ENCODE measurements at places on chromosomes 2 and 18. TPM values are rescaled to one million over a fixed set of nuclear protein-coding genes. Genes with fewer than 3 reads are reported as not detected.

DNA sequence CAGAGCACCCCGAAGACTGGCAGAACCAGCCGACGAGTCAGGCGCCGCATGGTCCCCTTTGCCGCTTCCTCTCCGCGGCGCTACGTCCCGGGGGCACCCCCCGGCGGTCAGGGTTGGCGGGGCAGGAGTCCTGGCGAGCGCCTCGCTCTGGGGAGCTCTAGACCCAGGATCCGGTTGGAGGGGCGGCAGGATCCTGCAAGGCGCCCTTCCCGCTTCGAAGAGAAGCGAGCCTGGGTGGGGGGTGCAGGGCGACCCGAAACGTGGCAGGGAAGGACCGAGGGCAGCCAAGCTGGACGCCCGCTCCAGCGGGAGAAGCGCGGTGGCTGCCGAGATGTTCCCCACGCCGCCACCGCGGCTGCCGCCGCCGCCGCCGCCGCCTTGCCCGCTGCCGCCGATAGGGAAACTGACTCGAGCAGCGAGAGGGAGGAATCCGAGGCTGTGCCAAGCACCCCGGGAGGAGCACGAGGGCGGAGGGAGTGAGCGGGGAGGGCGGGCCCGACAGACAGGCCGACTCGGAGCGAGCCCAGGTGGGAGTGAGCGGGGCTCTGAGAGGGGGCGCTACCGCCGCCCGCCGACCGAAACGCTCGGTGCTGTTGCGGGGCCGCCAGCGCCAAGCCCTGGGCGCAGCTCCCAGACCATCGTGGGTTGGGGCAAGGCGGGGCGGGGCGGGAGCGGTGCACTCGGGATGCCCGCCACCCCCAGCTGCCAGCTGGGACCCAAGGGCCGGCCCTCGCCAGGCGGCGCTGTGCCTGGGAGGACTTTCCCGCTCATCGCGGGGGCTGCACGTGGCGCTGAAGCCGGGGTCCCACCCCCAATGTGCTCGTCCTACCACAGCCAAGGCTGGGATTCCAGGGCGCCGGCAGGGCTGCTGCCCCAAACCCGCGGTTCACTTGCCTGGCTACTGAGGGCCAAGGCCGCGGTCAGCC, at the start of gene GALNT14:
GALNT14 (minus strand) TSS at position 404 of the 926 bp plus-strand sequence; CDS start at position 50, 354 bp downstream.
- H3K27me3 ChIP-seq = no peaks in the 10 kb centered on the region
- H3K27ac ChIP-seq = peak within 1 kb of the TSS; percentile 10
- H3K4me1 ChIP-seq = peaks cover 8% of the 10 kb centered on the region
- no peaks in the 10 kb centered on the region for H3K36me3 ChIP-seq

GRCh38 chr2:236558993-236559978, 10.3 kb upstream of the ACKR3 start:
- no peak for DNase-seq
- H3K4me1 ChIP-seq = no peaks in the 10 kb centered on the region
- no peak overlapping the region for H3K27ac ChIP-seq
- no peak overlapping the region for H3K4me3 ChIP-seq
- H3K27me3 ChIP-seq = no peaks in the 10 kb centered on the region

- peaks cover 7% of the 10 kb centered on the region for H3K4me1 ChIP-seq
- DNase-seq = no peak
- H3K27ac ChIP-seq = peak overlapping the region; percentile 83
- H3K4me3 ChIP-seq = peak overlapping the region; percentile 95
- no peaks in the 10 kb centered on the region for H3K27me3 ChIP-seq
- peaks cover 11% of the 10 kb centered on the region for H3K36me3 ChIP-seq
Observed at GRCh38 chr2:6864923-6865345, 773 bp downstream of the CMPK2 start.

DNA sequence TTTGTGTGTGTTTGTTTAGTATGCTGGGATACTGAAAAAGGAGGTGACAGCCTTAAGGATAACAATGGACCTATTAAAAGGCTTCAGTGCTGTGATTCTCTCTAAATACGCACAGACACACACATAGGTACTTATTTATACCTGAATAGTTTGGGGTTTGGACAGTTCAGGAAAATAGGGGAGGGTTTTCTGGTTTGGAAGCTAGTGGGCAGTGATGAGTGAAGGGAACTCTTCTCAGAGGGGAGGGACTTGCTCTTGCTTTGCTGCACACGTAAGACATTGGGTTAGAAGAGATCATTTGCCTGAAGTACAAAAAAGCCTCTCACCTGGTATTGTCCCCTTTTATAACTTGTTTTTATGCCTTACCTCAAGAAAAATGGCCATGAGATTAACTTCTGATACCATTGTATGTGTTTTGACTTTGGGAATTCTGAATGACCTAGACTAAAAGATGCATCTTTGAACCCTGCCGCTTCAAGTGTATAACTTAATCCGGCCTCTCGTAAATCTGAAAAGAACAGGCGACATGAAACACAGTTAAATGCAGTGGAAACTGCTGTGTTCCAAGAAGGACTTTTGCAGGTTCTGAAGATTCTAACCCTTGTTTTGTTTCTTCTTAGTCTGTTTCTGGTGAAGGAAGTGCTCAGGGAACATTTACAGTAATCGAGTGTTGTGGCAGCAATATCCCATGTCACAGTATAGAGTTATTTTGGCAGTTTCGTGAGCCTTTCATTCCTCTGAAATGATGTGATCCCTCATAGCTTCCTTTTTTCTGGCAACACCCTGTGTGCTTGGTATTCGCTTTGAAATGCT, 2.5 kb downstream of the CRIM1 start:
- H3K36me3 ChIP-seq = peaks cover 5% of the 10 kb centered on the region
- DNase-seq = no peak
- H3K4me1 ChIP-seq = peaks cover 41% of the 10 kb centered on the region
- H3K4me3 ChIP-seq = peak overlapping the region; percentile 81

The CCBE1 gene
- total RNA-seq = 0.32 TPM

The RFX8 gene
- total RNA-seq = not detected

The NOSTRIN gene
- 7.8 TPM for total RNA-seq

All from ascending aorta (tissue), 2 donors.